ENCODE measurements at places on chromosomes 3 and 15.

DNA sequence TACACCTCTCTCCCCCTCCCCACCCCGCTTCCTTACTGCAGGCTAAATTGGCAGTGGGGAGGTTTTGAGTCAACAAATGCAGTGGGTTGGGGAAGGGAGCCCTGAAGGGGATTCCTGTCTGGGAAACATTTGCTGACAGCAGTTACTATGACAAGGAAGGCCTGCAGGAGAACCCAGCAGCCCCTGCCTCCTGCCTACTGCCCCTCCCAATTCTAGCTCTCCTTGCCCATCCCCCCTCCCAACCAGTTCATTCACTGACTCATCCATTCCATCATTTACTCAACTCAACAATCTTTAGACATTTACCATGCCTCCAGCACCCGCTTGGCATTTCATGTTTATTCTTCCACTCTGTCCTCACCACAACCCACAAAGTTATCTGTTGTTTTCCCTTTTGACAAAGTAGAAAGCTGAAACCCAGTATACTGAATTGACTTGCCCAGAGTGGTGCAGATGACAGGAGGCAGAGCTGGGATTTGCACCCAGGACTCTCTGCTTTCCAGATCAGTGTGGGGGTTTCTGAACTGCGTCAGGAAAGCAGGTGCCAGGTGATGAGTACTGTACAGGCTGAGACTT lies 75.0 kb downstream of the MAGEF1 start:
- DNase-seq, result peak; percentile 10

DNA sequence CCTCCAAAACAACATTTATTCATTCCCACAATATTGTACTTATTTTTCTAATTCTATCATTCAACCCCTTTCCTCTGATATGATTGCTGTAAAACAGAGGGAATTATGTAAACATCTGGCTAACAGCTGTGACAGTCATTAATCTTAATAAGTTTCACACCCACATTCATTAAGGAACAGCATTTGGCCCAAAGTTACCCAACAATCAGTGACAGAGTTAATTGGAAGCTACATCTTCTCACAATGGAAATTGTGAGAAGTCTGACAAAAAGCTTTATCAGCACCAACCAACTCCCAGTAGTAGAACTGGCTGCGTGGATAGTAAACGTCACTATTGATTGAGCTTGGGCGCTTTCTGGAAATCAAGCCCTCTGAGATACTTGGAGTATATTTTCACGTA lies 165.8 kb upstream of the SLC24A5 start:
- no peak for DNase-seq

- no peak for DNase-seq
Measured at GRCh38 chr3:144167634-144168033, 196.0 kb downstream of the DIPK2A start.

DNA sequence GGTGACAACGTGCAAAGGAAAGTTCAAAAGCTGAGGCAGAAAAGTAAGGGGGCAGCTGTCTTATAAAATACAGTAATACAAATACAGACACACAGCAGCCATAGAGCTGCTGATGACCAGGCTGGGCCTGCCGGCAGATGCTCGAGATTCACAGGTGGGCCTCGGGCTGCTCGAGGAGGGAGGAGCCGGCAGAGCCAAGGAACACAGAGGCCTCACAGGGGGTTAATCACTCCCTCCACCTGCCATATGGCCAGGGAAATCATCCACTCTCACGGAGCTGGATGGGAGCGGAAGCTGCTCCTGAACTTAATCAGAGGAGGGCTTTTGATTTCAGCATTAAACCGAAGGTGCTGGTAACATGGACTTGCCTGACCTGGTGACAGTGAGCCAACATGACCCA lies 29.6 kb upstream of the MGLL start:
- no peak for DNase-seq

DNA sequence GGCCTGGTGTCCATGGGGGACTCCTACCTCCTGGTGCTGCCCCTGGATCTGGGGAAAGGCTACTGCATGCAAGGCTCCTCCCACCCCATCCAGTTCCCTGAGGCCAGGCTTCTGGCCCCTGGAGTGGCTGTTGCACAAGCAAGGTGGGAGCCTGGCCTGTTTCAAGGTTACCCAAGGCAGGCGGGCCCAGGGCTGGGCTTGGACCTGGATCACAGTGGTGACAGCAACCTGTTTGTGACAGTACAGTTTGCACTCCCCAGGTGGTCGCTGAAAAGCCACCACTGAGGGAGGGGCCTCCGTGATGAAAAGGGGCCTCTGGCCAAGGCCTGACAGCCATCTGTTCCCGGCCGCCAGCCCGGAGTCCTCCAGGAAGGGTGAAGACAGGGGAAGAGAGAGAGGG lies 14.4 kb upstream of the KY start:
- no peak for DNase-seq

DNA sequence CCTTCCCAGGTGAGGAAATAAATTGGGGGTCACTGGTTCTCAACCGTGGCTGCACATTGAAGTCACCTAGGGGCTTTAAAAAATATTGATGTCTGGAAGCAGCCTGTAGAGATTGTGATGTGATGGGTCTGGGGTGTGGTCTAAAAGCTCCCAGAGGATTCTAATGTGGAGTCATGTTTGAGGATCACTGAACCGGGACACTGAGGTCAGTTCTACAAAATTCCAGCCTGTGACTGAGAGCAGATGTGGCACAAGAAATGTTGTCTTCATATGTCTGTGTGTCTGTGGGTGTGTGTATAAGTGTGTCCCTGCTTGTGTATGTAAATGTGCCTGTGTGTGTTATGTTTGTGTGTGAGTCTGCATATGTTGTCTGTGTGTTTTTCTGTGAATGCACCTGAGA lies 79.9 kb downstream of the TLE3 start:
- no peak for DNase-seq

- DNase-seq, result no peak
Measured at GRCh38 chr3:16824081-16824696, 60.6 kb upstream of the PLCL2 start.

GRCh38 chr15:39717134-39717533 lies 65.5 kb downstream of the FSIP1 start:
- no peak for DNase-seq

GRCh38 chr3:153714016-153714415 lies 407.2 kb upstream of the ARHGEF26 start:
- no peak for DNase-seq

DNA sequence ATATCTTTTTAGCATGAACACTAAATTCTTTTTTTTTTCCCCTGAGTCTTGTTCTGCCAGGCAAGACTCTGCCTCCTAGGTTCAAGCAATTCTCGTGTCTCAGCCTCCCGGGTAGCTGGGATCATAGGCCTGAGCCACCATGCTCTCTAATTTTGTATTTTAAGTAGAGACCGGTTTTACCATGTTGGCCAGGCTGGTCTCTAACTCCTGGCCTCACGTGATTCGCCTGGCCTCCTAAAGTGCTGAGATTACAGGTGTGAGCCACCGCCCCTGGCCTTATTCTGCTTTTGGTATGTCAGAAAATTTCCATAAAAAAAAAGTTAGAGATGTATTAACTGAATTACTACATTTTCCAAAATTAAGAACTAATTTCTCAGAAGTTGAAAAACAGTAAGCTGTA lies 14.3 kb downstream of the RAB11A start:
- DNase-seq, result no peak

DNA sequence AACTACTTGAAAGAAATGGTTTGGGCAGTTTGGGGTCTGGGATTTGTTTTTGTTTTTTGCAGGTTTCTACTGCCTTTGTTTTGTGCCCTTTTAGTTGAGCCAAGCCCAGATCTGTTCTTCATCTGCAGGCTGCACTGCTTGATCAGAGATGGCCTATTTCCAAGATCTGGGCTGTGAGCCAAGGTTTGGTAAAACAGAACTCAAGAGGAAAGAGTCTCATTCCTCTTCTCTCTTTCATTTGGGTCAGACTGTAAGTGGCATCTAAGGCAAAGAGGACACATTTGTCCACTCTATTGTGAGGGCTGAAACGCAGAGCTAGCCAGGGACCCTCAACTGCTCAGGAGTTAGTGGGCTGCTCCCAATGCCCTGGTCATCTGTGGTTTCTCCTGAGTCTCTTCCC lies 104.4 kb upstream of the UBE3A start:
- DNase-seq, result no peak

- DNase-seq, result no peak
Measured at GRCh38 chr3:100395679-100396431, 5.0 kb downstream of the TOMM70 start.

- no peak for DNase-seq
Measured at GRCh38 chr15:24856397-24857390, 98.1 kb upstream of the SNRPN start.

GRCh38 chr3:192864941-192865340 lies 52.7 kb downstream of the MB21D2 start:
- no peak for DNase-seq

DNA sequence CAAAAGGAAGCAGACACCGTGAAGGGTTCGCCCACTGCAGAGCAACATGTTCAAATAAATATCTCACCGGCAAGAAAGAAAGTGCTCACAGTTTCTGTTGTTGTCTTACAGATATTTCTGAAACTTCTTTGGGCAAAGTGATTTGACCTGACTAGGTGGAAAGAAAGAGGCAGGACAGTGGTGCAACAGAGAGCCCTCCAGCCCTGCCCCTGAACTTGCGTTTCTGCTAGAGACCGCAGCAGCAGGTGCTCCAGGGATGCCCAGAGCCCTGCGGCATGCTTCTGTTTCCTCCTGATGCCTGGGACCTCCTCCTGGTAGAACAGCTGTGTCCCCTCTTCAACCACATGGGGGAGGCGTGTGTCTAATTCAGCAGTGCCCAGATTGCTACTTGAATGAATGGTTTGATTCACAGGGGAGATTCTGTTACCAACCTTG lies 123.4 kb downstream of the ATP10A start:
- DNase-seq, result no peak

- no peak for DNase-seq
Measured at GRCh38 chr15:80801891-80802680, 22.9 kb downstream of the CEMIP start.

DNA sequence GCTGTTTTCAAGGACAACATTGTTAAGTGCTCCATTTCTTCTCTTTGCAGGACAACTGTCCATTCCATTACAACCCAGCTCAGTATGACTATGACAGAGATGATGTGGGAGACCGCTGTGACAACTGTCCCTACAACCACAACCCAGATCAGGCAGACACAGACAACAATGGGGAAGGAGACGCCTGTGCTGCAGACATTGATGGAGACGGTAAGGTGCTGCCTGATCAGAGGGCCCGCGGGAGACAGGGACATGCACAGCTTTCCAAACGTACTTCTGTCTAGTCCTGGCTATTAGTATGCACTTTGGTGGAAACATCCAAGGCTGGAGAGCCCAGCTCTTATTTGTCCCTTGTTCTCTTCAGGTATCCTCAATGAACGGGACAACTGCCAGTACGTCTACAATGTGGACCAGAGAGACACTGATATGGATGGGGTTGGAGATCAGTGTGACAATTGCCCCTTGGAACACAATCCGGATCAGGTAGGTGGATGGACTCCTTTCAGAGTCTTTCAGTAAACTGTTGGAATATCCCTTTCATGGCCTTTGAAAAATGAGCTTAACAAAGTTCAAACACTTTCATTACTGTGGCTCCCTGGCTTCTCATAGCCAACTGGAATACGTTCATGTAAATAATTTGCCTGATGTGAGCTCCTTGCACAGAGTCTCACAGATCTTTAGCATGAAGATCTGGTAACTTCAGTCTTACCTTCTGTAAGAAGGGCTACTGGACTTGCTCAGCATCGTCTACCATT lies 10.4 kb downstream of the THBS1 start:
- DNase-seq, result no peak
